ENCODE measurements at places on chromosomes 7 and 10.

- DNase-seq: no peak
Observed at GRCh38 chr10:61486738-61487396, 33.7 kb upstream of the TMEM26 start.

DNA sequence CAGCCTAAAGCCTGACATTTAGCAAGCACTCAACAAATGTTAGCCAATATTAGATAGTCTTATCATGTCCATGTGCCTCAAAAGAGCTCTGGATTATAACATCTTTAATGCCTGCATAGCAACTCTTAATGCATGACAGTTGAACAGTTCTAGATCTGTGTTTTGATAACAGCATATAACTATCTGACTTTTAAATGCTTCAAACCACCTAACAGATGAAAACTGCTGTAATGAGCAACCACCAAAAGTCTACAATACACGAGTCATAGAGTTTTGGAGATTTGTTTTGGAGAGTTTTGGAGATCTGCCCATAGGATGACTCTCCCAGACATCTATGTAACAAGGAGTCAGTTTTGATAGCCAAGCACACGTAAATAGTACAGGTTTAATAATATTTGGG is 227.3 kb downstream of the TWIST1 start:
- DNase-seq: no peak

DNA sequence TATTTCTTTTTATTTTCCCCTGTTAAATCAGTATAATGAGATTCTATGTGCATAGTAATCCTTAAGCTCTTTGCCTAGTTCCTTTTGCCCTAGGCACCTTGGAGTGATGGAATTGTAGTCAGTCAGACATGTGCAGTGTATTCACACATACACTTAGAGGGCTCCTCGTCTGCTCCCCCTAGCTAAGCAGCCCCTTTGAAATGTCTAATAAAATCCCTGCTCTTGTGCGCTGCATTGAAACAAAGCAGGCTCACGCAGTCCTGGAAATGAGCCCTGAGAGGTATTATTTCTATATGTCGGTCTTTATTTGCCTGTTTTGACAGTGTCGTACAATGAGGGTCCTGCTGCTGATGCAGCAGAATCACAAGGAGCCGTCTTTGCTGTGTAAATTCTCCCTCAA is 258.7 kb downstream of the AUTS2 start:
- DNase-seq: no peak

GRCh38 chr7:89914711-89915110 is 239.6 kb upstream of the STEAP1 start:
- DNase-seq: no peak

DNA sequence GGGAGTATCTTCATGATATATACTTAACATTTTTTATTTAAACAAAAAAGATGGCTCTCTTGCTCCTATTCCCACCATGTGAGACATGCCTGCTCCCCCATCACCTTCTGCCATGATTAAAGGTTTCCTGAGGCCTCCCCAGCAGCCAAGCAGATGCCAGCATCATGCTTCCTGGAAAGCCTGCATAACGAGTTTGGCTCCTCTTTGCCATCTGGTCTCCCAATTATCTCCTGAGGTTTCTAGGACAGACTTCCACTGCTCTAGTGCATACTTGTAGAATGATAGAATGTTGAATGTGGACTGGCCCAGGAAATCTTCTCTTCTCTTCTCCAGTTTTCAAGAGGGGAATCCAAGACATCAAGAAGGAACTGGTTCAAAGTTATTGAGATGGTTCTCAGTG is 45.9 kb upstream of the ELAPOR2 start:
- no peak for DNase-seq

GRCh38 chr10:52197098-52197497 is 117.0 kb upstream of the DKK1 start:
- DNase-seq: no peak

DNA sequence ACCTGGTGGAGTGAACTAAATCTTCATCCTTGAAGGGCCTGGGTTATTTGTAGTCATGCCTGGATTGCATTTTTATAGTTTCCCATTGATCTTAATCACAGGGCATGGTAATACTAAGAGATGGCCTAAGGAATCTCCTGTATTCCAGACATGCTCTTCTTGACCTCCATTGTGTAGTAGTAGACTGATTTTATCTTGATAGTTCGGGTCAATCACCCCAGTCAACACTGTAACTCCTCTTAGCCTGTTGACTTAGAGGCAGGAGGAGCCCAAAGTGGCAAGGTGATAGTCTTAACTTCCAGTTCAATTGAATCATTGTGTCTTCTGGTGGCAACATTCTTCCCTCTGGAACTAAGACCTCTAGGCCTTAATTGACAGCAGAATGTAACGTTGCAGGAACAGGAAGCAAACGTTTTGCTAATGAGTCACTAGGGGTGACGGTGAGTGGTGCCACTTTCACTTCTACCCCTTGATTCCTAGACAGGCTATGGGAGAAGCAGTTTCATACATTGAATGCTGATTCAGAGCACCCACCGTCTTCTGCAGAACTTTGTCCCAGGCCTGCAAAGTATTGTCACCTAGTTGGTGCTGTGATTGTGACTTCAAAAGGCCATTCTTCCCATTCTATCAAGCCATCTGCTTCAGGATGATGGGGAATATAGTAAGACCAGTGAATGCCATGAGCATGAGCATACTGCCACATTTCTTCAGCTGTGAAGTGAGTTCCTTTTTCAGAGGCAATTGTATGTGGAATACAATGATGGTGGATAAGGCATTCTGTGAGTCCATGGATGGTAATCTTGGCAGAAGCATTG is 24.0 kb upstream of the PAPSS2 start:
- DNase-seq: no peak

DNA sequence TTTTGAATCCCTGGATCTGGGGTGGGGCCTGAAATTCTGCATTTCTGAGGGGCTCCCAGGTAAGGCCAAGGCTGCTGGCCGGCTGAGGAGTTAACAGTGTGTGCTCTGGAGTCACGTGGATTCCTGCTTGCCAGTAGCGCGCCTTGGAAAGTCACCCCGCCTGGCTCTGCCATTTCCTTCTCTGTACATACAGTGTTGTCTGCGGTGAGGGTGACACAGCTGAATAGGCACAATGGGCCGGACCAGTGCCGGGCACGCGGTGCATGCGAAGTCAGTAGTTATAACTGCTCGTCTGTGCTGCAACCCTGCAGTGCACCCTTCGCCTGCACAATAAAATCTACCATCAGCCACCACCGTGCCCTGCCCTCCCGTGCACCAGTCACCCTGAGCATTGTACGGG is 68.0 kb upstream of the EEPD1 start:
- DNase-seq: no peak

DNA sequence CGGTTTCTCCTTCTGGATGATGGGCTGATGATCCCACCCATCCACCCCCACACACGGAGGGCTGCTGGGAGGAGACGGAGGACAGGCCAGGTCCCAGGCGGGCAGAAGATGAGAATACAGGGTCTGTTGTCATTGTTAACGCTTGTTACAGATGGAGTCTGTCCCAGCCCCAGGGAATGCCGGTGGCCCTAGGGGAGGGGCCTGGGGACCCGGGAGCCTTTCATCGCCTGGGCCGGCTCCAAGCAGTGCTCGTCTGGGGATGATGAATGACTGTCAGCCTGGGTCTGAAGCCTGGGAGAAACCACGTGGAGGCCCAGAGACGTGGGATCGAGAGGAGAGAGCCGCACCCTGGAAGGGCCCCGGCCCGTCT is 69.2 kb downstream of the UNCX start:
- DNase-seq: no peak

GRCh38 chr7:32030904-32031692 is 39.1 kb downstream of the PDE1C start:
- no peak for DNase-seq

DNA sequence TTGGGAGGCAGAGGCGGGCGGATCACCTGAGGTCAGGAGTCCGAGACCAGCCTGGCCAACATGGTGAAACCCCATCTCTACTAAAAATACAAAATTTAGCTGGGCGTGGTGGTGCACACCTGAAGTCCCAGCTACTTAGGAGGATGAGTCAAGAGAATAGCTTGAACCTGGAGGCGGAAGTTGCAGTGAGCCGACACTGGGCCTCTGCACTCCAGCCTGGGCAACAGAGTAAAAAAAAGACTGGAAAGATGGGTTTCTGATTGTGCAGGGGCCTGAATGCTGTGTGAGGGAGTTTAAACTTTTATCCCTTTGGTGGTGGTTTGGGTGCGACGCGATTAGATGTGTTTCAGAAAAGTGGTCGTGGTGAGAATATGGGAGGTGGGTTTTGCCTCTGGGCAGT is 1.8 kb downstream of the CHST12 start:
- DNase-seq: no peak

- DNase-seq: no peak
Observed at GRCh38 chr10:48485711-48486110, 119.2 kb downstream of the ARHGAP22 start.

DNA sequence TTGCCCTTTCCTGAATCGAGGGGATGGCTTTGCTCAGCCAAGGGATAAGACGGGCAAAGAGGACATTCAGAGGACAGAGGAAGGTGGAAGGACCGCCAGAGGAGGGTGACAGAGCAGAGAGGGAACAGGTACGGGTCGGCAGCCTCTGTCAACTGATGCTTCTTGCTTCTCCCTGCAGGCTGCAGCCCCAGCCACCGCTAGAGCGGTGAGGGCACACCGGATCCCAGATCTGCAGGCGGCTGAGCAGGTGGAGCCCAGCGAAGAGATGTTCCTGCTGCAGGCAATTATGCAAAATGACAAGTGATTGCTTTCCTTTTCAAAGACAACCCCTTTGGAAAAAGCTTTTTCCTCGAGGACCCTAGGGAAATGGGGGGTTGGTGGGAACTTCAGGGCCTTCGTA is 181.9 kb upstream of the ANKRD30A start:
- no peak for DNase-seq

- no peak for DNase-seq
Observed at GRCh38 chr7:100686201-100686821, 7.7 kb downstream of the GIGYF1 start.

DNA sequence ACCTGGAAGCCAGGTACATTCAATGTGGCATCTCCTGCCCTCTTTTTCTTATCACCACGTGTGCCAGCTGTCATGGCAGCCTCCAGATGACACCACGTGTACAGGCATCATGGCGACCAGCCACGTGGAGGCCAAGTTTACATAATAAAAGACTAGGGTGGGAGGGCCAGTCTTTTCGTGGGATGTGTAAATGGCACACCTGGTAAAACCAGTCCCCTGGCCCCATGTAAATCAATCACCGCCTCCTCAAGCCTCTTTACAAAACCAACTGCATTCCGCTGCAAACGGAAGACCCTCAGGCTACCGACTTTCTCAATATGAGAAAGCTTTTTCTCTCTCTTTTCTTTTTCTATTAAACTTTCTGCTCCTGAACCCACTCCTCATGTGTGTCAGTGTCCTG is 65.1 kb upstream of the PHF14 start:
- no peak for DNase-seq

DNA sequence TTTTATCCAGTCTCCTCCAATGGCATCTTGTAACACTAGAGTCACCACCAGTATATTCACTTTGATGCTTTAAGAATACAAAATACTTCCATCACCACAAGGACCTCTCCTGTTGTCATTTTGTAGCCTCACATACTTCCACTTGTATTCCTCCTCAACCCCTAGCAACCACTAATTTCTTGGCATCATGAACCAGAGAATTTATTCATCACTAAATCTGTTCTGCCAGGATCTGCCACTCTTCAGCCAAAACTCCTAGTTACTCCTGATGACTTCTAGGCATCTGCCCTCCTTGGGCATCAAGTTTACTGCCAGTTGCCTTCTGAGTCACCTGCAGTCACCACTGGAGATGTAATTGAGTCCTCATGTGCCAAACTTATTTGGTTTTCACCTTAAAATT is 906.8 kb downstream of the CNTNAP2 start:
- DNase-seq: no peak

DNA sequence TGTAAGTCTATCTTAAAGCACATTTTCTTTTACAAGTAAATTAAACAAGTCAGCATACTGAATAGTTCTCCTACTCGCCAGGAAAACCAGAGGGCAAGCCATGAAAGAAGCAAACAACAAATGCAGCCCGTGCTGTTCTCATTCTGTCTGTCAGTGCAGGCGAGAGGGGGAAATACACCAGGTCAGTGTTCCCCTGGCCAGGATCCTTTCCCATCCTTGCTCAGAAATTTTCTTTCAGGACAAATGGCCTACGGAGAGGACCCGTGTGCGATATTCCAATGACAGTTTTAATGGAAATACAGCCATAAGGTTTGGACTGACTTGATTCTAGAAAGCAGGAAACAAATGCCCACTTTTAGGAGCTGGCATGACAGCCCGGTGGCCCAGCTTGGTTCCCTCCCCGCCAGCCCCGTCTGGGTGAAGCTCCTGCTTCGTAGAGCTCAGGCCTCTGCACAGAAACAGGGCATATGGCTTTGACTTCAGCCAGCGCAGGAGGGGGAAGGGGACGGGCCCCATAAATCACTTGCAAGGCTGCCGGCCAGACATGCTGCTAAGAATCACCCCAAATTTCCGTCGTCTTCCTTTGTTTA is 67.8 kb downstream of the FRMD4A start:
- no peak for DNase-seq

DNA sequence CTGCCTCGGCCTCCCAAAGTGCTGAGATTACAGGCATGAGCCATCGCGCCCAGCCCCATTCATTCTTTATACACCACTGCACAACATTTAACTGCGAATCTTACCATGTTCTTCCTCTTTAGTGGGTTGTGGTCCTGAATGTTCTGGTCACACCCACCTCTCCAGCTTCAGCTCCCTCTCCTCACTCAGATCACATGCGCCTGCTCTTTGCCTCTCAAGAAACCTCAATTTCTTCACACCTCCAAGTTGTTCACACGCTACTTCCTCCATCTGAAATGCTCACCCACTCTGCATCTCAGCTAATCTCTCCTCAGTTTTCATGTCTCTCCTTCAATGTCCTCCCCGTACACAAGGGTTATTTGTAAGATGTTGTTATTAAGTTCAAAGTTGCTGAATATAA is 2.4 kb upstream of the PRR15 start:
- DNase-seq: no peak

- DNase-seq: no peak
Observed at GRCh38 chr10:57948796-57949195, 318.9 kb downstream of the IPMK start.

GRCh38 chr7:13879994-13880686 is 109.3 kb downstream of the ETV1 start:
- DNase-seq: no peak

GRCh38 chr10:77381750-77382149 is 255.9 kb downstream of the KCNMA1 start:
- no peak for DNase-seq

DNA sequence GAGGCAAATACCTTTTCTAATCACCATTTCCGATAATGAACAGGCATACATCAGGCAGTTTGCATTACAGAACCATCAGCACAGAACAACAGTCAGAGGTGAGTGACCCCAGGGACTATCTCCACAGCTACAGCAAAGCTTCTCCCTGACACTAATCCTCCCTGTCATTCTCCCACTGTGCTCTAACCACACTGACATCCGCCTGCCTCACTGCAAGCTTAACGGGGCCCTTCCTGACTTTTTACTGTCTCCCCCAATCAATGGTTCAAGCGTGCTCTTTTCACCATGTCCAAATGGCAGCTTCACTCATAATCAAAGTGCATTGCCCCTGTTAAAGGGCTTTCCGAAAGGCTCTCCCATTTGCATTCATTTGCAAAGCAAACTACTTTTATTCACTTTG is 196.3 kb downstream of the DNAJC1 start:
- no peak for DNase-seq

Measured in Karpas-422 (cell line).